ENCODE measurements at places on chromosomes 1 and 21. TPM values are rescaled to one million over a fixed set of nuclear protein-coding genes. Genes with fewer than 3 reads are reported as not detected.

The ANKRD35 gene
- total RNA-seq = 1.3 TPM

The DCST1 gene
- not detected for total RNA-seq

The EFNA3 gene
- 0.80 TPM for total RNA-seq

The TMEM269 gene
- not detected for total RNA-seq

The CSMD2 gene
- under 0.01 TPM for total RNA-seq

The MPL gene
- not detected for total RNA-seq

The BRDT gene
- total RNA-seq = not detected

The LCE6A gene
- not detected for total RNA-seq

The AKNAD1 gene
- total RNA-seq = not detected

The AMPD1 gene
- total RNA-seq = not detected

The FAM43B gene
- not detected for total RNA-seq

The MMEL1 gene
- total RNA-seq = 0.25 TPM

The VHLL gene
- not detected for total RNA-seq

The TEX38 gene
- total RNA-seq = not detected

The APOBEC4 gene
- total RNA-seq = not detected
